ENCODE measurements at places on chromosomes 16 and 17. TPM values are rescaled to one million over a fixed set of nuclear protein-coding genes. Genes with fewer than 3 reads are reported as not detected.

The CHD9NB gene
- 20.8 TPM for total RNA-seq

The LITAFD gene
- total RNA-seq = not detected

The CLDN9 gene
- 0.67 TPM for total RNA-seq

The USH1G gene
- 1.0 TPM for total RNA-seq

Measured in motor neuron (in vitro differentiated cells).